ENCODE measurements at places on chromosomes 4 and X.

- no peak for DNase-seq
Observed at GRCh38 chr4:138205531-138206233, 36.5 kb downstream of the SLC7A11 start.

DNA sequence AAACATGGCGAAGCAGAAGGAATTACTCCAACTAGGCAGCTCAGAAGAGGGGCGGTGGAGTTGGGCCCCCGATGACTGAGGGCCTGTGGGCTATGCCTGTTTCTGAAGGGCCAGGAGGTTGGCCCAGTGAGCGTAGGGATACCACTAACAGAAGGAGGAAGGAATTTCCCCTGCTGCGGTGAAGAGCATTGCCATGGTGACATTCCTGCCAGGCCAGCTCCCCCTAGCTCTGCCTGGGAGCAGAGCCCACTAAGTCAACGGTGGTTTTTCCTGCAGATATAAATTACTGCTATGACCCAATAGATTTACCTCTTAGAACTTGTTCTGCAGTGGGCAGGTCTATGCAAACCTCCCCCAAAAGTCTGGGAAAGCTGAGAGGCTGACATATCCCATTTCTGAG is 28.9 kb upstream of the HMX1 start:
- no peak for DNase-seq

- DNase-seq = no peak
Observed at GRCh38 chr4:108301545-108302251, 133.0 kb upstream of the LEF1 start.

DNA sequence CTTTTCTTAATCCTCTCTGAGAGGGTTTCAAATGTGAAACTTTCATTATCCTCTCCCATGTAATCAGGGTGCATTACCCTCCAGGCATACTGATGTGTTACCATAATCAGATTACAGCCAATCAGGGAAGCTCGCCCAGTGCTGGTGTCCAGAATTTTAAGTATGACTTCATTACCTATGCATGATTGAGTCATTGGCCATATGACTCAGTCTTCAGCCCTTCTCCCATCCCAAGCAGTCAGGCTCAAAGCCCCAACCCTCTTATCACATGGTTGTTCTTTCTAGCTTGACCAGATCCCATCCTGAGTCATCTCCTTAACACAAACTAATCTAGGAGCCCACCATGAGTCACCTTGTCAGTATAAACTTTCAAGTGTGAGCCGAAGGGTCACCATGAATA is 1668.1 kb upstream of the AGA start:
- DNase-seq = no peak

DNA sequence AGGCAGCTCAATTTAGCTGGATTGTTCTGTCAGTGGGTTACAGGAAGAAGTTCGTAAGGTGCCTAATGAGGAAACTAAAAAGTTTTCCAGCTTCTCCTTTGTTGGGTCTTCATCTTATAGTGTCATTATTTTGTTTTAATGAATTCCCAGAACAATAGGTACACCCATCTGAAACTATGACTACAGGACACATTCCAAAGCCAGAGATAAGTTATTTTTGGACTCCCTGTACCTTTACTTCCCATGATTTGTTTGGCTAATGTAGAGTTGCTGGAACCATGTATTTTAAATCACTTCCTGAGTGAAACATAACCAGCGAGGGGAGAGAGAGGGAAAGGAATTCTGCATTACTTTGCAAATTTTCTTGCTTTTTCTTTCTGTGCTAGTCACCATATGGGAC is 114.0 kb downstream of the CLCN5 start:
- DNase-seq = no peak

DNA sequence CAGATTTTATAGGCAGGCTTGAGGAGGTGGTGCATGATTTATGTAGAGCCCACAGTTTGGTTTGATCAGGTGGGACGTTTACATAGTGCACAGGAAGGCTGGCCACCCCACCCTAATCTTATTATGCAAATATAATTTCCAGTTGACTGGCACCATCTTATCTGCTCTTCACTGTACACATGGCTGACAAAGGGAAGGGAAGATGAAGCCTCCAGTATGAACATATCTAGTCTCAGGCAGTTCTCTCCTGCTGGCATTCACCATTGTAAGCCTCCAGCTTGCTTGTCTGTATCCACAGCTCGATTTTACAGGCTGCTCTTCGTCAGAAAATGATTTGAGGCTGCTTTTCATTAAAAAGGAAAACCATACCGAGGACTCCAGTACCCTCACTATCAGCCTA is 278.3 kb downstream of the TECRL start:
- DNase-seq = no peak

- DNase-seq = no peak
Observed at GRCh38 chrX:129786210-129786651, 6.5 kb downstream of the SASH3 start.

DNA sequence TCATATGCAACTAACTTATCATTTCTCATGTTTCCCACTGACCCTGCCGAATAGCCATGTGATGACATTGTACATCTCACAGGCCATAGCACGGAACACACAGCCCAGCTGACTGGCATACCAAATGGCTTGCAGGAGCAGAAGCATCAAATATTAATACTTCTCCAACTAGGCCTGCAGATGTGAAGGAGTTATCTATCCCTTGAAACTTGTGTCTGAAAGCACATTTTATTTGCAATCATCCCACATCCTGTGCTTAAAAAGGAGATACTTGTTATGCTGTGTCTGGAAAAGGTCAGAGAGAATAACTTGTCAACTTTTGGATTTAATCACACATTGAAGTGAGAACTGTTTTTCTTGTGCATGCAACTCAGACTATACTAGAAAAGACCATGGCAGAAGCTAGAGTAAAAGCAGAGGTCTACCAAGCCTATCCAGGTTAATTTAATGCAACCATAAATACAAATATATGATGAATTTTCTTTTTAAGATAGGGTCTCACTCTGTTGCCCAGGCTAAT is 100.4 kb downstream of the IRF2 start:
- DNase-seq = no peak

DNA sequence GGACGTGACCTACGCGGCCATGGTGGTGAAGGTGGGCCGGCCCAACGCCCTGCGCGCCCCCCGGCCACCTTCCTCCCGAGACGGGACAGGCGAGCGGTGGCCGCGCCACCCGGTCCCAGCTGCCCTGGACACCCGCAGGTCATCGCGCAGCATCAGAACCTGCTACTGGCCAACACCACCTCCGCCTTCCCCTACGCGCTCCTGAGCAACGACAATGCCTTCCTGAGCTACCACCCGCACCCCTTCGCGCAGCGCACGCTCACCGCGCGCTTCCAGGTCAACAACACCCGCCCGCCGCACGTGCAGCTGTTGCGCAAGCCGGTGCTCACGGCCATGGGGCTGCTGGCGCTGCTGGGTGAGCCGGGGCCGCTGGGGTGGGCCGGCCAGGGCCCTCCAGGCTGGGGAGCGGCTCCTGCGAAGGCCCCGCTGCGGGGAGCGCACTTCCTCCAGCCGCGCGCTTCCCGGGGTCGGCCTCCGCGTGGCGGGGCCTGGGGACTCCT is 9.0 kb upstream of the SLC26A1 start:
- no peak for DNase-seq

GRCh38 chr4:152945639-152946038 is 9.5 kb downstream of the FHDC1 start:
- DNase-seq = no peak

- DNase-seq = no peak
Observed at GRCh38 chrX:33949300-33949699, 182.8 kb downstream of the FAM47A start.

GRCh38 chr4:44646151-44646550 is 5.3 kb downstream of the YIPF7 start:
- no peak for DNase-seq

GRCh38 chr4:1027915-1028238 is 16.5 kb downstream of the FGFRL1 start:
- DNase-seq = no peak

DNA sequence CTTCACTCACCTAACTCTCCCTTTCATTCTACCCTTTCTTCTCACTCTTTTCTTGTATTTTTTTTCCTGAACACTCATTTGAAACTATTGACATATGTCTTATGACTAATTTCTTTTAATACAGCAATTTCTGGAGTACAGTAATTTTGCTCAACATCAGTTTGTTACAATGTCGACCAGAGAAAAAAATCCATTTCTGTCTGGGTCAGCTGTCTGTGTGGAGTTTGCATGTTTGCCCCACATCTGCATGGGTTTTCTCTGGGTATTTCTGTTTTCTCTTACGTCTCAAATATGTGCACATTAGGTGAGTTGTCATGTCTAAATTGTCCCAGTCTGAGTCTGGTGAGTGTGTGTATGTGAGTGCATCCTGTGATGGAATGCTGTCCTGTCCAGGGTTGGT is 294.8 kb downstream of the HS3ST1 start:
- DNase-seq = no peak

- DNase-seq = no peak
Observed at GRCh38 chr4:19945979-19946380, 305.7 kb upstream of the SLIT2 start.

GRCh38 chr4:180100433-180101344 is 2142.5 kb upstream of the TENM3 start:
- no peak for DNase-seq

DNA sequence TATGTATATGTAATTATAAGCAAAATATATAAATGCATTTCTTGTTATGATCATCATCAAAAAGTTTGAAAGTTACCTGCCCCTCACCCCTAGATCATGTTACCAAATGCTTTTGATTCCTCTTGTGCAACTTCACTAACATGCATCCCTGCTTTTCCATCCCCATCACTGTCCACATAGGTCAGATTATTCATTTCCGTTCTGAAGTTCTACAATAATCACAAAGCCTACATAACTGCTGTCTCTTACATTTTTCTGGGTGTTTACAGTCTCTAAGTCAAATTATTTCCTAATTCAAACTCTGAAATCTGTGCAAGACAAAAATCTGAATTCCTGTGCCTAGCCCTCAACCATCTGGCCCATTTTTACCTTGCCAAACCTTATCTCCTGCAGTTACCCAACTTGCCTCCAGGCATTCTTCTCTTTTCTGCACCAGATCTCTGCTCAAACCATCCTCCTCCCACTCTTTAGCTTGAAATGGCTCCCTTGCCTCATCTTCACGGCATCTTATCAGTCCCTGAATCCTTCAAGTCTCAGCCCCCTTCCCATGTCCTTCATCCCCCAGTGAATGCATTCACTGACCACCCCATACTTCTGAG is 42.4 kb upstream of the SLC39A8 start:
- DNase-seq = no peak

DNA sequence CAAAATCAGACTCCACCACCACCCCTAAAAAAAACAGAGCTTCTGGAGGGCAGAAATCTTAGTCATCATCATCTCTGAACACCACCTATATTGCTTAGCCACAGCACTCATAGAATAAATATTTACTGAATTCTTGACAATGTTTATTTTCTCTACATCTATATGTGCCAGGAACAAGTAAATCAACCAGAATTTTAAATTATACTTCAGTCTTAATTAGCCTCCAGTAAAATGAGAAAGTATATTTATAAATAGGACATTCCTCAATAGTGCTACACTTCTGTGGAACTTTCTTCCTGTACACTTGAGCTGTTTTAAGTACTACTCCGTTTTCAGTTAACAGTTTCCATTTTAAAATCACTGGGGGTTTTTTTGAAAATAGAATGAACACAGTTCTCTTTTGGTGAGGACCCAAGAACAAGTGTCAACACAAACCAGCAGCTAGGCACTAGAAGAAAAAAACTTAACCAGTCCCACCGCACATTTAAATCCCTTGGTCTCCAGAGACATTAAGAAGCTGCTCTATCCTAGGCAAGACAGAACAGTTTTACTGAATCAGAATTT is 25.5 kb downstream of the SMIM14 start:
- DNase-seq = no peak

- no peak for DNase-seq
Observed at GRCh38 chr4:161892951-161893350, 270.8 kb downstream of the FSTL5 start.

GRCh38 chrX:154728431-154729190 is 22.3 kb downstream of the GAB3 start:
- no peak for DNase-seq

DNA sequence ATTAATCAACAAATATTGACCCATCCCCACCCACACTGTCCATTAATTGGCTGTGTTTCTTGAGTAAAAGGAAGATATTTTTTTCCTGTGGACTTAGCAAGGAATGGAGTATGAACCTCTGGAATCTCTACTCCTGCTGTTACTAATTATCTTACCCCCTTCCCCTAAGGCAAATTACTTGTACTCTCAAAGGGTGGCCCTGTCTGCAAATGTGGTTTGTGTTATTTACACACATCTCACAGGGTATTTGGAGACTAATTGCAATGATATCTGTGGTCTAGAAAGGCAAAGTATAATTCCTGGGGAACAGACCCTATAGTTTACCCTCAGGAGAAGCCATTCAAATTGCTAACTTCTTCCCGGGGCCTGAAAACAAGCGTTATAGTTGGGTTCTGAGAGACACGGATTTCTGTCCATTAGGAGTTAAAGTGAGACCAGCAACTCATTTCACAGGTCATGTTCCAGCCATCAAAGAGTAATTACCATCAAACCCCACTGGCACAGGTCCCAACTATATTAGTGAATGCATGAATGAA is 133.0 kb upstream of the RASGEF1B start:
- no peak for DNase-seq
